Right cardiac atrium (tissue), 5 donors: ENCODE measurements at places on chromosomes 4 and X. TPM values are rescaled to one million over a fixed set of nuclear protein-coding genes. Genes with fewer than 3 reads are reported as not detected.

Gene ENPEP
- 2.5 TPM for total RNA-seq

Gene SLC2A9
- 14.3 TPM for total RNA-seq

Gene ANK2
- total RNA-seq: 377 TPM

Gene AWAT1
- not detected for total RNA-seq

Gene CHST7
- total RNA-seq: 12.8 TPM

Gene HPSE
- 2.3 TPM for total RNA-seq

Gene CNOT6L
- total RNA-seq: 21.9 TPM

Gene ATP2B3
- not detected for total RNA-seq

Gene RAB28
- 27.6 TPM for total RNA-seq

Gene SPP1
- 3.1 TPM for total RNA-seq

Gene F8
- 70.5 TPM for total RNA-seq

Gene RPS6KA6
- total RNA-seq: 3.2 TPM

Gene MCF2
- 0.37 TPM for total RNA-seq

Gene CLCN3
- total RNA-seq: 50.2 TPM

Gene SPANXD
- total RNA-seq: not detected

Gene SMR3B
- not detected for total RNA-seq

Gene GSTCD
- total RNA-seq: 6.3 TPM

Gene ADRA2C
- total RNA-seq: 3.4 TPM

Gene NDST3
- total RNA-seq: not detected

Gene TREX2
- 0.28 TPM for total RNA-seq

Gene KLHL4
- total RNA-seq: 2.1 TPM

Gene ETDB
- total RNA-seq: not detected

Gene AWAT2
- total RNA-seq: not detected

Gene ADGRG2
- 0.68 TPM for total RNA-seq

Gene RAB39B
- 0.60 TPM for total RNA-seq

Gene CYTL1
- 0.46 TPM for total RNA-seq

Gene MBNL3
- 169 TPM for total RNA-seq

Gene RBM46
- total RNA-seq: not detected

Gene FAM241A
- total RNA-seq: 4.8 TPM

Gene EDNRA
- total RNA-seq: 68.1 TPM

Gene NCAPG
- 0.17 TPM for total RNA-seq

Gene GPRIN3
- total RNA-seq: 9.7 TPM

Gene TCP11X2
- 0.38 TPM for total RNA-seq
